ENCODE measurements at places on chromosomes 6 and 20.

DNA sequence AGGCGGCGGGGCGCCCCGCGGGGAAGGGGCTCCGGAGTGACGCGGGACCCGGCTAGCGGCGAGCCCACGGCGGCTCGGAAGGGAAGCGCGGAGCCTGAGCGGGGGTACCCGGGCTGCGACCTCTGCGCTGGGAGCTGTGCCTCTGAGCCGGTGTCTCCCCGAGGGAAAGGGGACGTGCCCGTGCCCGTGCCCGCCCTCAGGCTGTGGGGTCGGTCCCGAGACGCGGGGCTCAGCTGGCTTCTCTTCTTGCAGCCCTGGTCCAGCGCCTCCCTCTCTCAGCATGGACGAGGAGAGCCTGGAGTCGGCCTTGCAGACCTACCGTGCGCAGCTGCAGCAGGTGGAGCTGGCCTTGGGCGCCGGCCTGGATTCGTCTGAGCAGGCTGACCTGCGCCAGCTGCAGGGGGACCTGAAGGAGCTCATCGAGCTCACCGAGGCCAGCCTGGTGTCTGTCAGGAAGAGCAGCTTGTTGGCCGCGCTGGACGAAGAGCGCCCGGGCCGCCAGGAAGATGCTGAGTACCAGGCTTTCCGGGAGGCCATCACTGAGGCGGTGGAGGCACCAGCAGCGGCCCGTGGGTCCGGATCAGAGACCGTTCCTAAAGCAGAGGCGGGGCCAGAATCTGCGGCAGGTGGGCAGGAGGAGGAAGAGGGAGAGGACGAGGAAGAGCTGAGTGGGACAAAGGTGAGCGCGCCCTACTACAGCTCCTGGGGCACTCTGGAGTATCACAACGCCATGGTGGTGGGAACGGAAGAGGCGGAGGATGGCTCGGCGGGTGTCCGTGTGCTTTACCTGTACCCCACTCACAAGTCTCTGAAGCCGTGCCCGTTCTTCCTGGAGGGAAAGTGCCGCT, 686 bp downstream of the ZGPAT start:
- no peak for DNase-seq

DNA sequence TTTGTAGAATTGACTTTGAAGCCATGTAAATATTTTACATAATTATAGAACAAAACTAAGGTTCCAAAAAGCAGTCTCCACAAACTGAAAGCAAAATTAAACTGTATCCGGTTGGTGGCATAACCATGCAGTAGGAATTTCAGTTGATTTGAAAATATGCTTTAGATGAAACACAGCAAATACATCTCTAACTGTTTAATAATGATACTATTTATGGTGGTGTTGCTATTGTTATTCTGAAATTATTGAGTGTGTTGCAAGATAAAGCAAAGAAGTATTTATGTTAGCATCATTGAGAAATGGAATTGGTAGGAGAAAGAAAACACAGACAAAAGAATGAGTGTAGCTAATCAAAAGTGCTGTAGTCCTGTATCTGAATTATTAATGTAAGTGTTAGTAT, 73.8 kb upstream of the MTHFD1L start:
- no peak for DNase-seq

GRCh38 chr20:32535316-32535952, 49.7 kb downstream of the NOL4L start:
- no peak for DNase-seq

DNA sequence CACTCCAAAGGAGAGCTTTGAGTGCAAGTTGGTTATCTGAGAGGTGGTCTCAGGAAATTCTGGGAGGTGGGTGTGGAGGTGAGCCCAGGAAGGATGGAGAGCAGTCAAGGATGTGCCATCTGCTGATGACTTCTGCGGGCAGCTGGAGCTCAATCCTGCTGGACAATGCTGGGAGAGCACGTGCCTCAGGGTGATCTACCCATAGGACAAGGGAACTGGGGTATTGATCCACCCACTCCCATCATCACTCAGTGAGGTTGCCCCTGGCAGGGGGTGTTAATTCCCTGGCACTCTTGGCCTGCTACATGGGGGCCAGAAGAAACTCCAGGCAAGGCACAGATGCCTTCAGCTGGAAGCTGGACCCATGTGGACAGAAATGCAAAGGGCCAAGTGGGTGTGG, 7.1 kb upstream of the ZBP1 start:
- no peak for DNase-seq

DNA sequence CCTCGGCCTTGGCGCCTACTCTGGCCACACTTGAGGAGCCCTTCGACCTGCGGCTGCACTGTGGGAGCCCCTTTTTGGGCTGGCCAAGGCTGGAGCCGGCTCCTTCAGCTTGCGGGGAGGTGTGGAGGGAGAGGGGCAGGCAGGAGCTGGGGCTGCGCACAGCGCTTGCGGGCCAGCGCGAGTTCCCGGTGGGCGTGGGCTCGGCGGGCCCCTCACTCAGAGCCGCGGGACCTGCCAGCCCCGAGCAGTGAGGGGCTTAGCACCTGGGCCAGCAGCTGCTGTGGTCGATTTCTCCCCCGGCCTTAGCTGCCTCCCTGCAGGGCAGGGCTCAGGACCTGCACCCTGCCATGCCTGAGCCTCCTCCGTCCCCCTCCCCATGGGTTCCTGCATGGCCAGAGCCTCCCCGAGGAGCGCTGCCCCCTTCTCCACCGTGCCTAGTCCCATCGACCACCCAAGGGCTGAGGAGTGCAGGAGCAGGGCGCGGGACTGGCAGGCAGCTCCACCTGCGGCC, 136.8 kb downstream of the EPHA7 start:
- no peak for DNase-seq

- DNase-seq, result no peak
Observed at GRCh38 chr6:43996618-43997344, 130.5 kb downstream of the MRPL14 start.

DNA sequence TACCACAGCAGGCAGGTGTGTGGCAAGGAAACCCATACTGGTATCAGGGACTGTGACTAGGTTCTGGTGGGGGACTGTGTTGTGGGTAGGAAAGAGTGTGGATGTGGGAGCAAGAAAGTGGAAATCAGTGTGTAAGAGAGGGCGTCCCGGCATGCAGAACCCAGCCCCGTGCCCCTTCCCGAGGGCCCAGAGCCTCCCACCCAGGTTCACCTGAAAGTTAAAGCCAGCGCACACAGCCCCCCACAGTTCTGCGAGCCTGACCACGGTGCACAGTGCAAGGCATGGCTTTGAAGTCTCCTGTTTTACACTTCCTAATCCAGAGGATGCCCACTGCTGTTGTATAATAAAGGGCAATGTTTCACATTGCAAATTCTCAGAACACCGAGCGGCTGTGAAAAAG, 22.7 kb downstream of the MAFB start:
- no peak for DNase-seq

DNA sequence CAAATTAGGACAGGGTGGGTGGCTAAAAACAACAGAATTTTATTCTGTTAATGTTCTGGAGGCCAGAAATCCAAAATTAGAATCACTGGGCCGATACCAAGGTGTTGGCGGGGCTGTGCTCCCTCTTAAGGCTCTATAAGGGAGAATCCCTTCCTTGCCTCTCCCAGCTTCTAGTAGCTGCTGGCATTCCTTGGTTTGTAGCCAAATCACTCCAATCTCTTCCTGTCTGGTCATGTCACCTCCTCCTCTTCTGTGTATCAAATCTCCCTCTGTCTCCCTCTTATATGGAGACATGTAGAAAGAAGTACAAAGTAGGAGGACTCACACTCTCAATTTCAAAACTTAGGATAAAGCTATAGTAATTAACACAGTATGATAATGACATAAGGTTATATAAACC, 102.9 kb upstream of the SIRPA start:
- no peak for DNase-seq

DNA sequence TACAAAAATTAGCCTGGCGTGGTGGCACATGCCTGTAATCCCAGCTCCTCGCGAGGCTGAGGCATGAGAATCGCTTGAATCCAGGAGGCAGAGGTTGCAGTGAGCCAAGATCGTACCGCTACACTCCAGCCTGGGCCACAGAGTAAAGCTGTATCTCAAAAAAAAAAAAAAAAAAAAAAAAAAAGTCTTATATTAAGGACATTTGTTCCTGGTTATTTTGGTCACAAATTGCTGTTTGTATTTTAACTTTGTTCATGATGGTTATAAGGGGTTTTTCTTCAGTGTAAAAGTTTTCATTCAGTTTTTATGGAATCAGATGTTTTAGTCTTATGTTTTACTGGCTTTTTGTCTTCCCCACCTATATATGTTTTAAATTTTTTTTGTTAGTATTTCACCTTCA, 13.9 kb downstream of the FILIP1 start:
- no peak for DNase-seq

Measured in substantia nigra (tissue), 51 donors.